ENCODE measurements at places on chromosomes 3 and 15.

DNA sequence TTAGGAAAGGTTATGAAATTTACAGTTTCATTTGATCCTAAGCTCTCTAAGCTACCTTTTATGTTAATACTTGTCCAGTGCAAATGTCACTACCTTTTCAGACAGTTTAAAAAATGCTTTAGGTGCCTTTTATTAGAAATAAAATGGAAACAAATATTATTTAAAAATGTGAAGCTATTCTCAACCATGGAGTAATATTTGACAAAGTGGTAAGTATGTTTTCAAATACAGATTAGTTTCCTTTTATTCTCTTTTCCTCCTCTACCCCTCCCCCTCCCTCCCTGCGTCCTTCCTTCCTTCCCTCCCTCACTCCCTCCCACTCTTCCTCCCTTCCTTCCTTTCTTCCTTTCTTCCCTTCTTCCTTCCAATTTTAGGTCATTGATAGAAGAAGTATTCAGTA, 6.3 kb downstream of the LRRC3B start:
- no peak for DNase-seq

GRCh38 chr15:41985236-41986160, 13.1 kb upstream of the EHD4 start:
- DNase-seq = no peak

GRCh38 chr3:13008155-13008995, 64.9 kb downstream of the IQSEC1 start:
- DNase-seq = no peak

- DNase-seq = no peak
Measured at GRCh38 chr3:173912126-173912525, 514.6 kb downstream of the NLGN1 start.

DNA sequence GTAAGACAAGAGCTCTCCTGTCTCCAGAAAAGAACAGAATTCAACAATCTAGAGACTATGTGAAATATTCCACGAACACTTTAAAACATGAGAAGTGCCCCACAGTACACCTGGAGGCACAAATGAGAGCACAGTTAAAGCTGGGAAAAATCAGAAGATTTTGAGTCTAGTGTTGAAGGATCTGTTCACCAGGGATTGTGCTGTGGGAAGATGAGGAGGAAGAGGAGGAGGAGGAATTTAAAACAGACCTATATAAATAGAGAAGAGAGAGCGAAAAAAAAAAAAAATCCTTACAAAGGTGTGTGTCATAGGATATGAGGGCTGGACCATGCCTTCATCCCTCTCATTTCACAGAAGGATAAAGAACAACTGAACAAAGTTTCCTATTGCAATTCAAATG, 361.0 kb upstream of the SEMA6D start:
- DNase-seq = no peak

DNA sequence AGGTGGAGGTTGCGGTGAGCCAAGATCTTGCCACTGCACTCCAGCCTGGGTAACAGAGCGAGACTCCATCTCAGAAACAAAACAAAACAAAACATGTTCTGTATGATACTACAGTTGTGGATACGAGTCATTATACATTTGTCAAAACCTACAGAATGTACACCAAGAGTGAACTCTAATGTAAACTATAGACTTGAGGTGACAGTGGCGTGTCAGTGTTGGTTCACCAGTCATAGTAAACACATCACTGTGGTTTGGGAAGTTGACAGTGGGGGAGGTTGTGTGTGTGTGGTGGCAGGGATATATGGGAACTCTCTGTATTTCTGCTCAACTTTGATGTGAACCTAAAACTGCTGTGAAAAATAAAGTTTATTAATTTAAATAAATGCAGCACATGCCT, 33.0 kb upstream of the GNB5 start:
- no peak for DNase-seq

GRCh38 chr15:84112025-84112424, 123.5 kb upstream of the GOLGA6L4 start:
- no peak for DNase-seq

GRCh38 chr15:64288999-64289398, 67.0 kb downstream of the CSNK1G1 start:
- no peak for DNase-seq

GRCh38 chr15:43492266-43492665, 690 bp downstream of the TP53BP1 start:
- DNase-seq = no peak

DNA sequence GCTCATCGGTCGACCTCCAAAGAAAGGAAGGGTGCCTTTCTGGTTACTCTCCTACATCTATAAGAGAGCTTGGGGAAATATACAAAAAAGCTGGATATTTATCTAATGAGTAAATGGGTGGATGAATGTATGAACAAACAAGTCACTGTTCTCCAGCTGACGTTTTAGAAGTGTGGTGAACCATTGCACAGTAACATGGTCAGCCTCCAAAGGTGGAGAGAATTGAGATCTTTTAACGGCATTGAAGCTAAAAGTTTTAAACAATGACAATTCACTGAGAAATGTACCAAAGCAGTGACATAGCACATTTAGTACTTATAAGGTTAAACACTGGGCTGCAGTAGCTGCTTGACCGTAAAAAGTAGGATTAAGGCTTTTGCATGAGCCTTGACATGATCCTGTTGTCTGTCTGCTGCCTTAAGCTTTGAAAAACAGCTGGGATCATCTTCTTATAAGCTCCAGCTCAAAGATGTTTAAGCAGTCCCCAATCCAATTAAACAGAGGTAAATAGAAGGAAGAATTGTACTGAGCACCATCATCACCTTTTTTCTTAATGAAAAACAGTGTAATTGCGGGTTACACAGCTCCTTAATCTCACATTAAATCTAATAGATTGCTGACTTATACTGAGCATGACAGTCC, 222.9 kb downstream of the WDR72 start:
- DNase-seq = no peak

DNA sequence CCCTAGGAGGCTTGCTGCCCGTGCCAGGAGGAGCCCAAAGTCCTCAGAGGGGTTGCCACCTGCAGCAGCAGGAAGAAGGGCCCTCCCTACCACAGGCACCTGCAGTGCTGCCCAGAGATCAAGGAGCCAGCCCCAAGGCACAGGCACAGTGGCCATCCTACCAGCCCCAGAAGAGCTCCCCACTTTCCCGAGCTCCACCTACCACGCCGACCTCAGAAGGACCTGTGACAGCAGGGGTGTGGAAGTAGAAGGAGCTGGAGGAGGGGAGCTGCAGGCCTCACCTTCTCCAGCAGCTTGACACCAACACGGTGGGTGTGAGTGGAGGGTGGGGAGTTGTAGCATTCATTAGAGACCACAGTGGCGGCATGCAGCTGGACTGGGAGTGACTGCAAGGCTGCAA, 485.8 kb downstream of the GABRG3 start:
- DNase-seq = no peak

DNA sequence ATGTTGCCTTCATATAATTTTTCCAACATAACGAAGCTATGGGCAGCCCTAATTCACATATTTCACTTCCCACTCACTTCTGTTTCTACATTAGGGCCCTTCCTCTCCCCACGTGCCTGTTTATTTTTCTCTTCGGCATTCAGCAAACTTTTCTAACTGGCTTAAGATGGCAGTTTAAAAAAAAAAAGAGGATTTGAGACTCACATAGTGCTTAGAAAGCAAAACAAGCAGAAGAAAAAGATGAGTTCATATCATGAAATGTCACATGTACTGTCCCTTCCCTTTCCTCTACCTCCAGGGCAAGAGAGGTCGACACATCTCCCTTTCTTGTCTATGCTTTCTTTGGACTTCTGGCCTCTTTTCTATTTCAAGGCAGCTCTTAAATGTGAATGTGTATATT, 30.6 kb downstream of the SLC49A4 start:
- no peak for DNase-seq
